ENCODE measurements at places on chromosomes 1 and 21. TPM values are rescaled to one million over a fixed set of nuclear protein-coding genes. Genes with fewer than 3 reads are reported as not detected.

KRTAP21-2 gene
- not detected for total RNA-seq

FCGR3A gene
- total RNA-seq: not detected

AQP10 gene
- not detected for total RNA-seq

CYP4X1 gene
- total RNA-seq: 0.04 TPM

CD2 gene
- total RNA-seq: not detected

BGLAP gene
- total RNA-seq: 0.46 TPM

HFM1 gene
- not detected for total RNA-seq

HSD11B1 gene
- not detected for total RNA-seq

RHOC gene
- total RNA-seq: 394 TPM

ATF6 gene
- 12.1 TPM for total RNA-seq

SF3B4 gene
- 137 TPM for total RNA-seq

PGLYRP3 gene
- total RNA-seq: not detected

STPG1 gene
- total RNA-seq: 6.3 TPM

CD160 gene
- not detected for total RNA-seq

ERVH48-1 gene
- total RNA-seq: not detected

FCER1A gene
- not detected for total RNA-seq

CD5L gene
- not detected for total RNA-seq

PLA2G2C gene
- total RNA-seq: not detected

TNFAIP8L2 gene
- not detected for total RNA-seq

RAD54L gene
- total RNA-seq: 11.8 TPM

PCBP3 gene
- 1.5 TPM for total RNA-seq

AZIN2 gene
- total RNA-seq: 0.99 TPM

LRRC38 gene
- not detected for total RNA-seq

OTUD7B gene
- total RNA-seq: 11.9 TPM

OR2G6 gene
- not detected for total RNA-seq

OR2T35 gene
- not detected for total RNA-seq

PTCH2 gene
- total RNA-seq: 0.29 TPM

KPRP gene
- total RNA-seq: not detected

FMO4 gene
- 0.50 TPM for total RNA-seq

KCNK2 gene
- 0.12 TPM for total RNA-seq

S1PR1 gene
- total RNA-seq: 0.06 TPM

TESK2 gene
- total RNA-seq: 0.37 TPM

LYST gene
- total RNA-seq: 4.6 TPM

AHDC1 gene
- 18.3 TPM for total RNA-seq

CYP4Z1 gene
- not detected for total RNA-seq

SRGAP2B gene
- 16.9 TPM for total RNA-seq

IFNLR1 gene
- total RNA-seq: 1.3 TPM

A3GALT2 gene
- total RNA-seq: not detected

DCDC2B gene
- not detected for total RNA-seq

SHISA4 gene
- total RNA-seq: 17.9 TPM

PTAFR gene
- total RNA-seq: 0.21 TPM

CYP4A22 gene
- not detected for total RNA-seq

AHCYL1 gene
- 54.9 TPM for total RNA-seq

Data from A549 treated with CORT108297 at 1 μM for 4 hours (cell line).